Activated T-cell treated with anti-CD3 and anti-CD28 coated beads, Interleukin-2, amount 50 U/mL, for 48 hours (primary cell): ENCODE measurements at places on chromosomes 13 and 19.

GRCh38 chr19:28556371-28556770 lies 656.6 kb downstream of the UQCRFS1 start:
- no peak for DNase-seq

DNA sequence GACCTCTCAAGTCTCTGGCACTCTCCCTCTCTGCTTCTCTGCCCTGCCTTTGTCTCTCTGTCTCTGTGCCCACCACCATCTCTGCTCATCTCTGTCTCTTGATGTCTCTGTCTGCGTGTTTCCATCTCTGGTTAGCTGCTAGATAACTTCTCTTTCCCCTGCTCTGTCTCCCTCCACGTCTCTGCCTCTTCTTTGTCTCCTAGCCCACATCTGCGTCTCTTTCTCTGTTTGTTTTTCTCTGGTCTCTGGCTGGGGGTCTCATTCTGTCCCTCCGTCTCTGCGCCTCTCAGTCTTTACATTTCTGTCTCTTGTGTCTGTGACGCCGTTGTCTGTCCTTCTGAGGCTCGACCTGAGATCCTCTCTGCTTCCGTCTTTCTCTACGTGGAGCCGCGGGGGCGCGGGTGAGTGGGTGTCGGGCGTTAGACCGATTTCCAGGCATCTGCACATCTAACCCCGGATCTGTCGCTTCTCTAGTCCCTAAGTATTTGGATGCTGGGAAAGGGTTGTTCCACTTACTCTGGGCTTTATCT lies 386 bp downstream of the GIPR start:
- DNase-seq, result peak; percentile 56

GRCh38 chr19:40229484-40229883 lies 3.0 kb upstream of the CCNP start:
- DNase-seq, result no peak

- no peak for DNase-seq
Observed at GRCh38 chr13:99688776-99689175, 187.5 kb downstream of the TM9SF2 start.

- DNase-seq, result no peak
Observed at GRCh38 chr13:113964251-113964995, 9.5 kb downstream of the C13orf46 start.

DNA sequence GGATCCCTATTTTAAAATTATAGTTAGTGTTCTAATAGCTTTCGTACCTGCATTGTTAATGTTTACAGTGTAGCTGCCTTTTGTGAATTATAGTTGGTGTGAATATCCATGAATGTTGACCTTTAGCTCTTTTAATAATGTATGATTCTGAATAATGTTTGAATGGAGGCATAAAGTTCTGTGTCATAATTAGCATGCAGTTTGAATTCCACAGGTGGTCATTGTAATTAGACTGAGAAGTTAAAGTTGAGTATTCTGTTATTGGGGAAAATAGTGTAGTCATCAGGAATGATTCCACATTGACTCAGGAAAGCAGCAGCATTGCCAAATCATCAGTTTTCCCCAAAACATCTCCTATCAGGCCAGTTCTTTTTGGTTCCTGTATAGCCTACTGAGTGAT lies 12.1 kb downstream of the GPR18 start:
- DNase-seq, result no peak

GRCh38 chr13:112605531-112605990 lies 17.6 kb upstream of the TUBGCP3 start:
- no peak for DNase-seq

DNA sequence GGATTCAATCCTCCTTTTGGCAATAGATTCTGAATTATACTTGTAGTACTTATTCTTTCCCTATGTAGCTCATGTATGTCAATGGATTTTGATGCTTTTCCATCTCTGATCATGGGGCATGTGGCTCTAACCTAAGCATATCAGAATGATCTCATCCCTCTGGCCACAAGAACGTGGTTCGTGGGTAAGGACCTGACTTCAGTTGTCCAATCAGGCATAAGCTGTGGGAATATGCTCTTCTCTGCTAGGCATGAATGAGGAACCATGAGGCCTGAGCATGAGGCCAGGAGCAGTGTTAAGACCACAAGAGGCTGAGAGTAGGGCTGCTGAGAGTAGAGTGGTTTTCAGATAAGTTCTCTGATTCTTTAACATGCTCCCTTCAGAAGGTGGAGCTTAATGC lies 292.4 kb upstream of the TSHZ3 start:
- DNase-seq, result no peak

DNA sequence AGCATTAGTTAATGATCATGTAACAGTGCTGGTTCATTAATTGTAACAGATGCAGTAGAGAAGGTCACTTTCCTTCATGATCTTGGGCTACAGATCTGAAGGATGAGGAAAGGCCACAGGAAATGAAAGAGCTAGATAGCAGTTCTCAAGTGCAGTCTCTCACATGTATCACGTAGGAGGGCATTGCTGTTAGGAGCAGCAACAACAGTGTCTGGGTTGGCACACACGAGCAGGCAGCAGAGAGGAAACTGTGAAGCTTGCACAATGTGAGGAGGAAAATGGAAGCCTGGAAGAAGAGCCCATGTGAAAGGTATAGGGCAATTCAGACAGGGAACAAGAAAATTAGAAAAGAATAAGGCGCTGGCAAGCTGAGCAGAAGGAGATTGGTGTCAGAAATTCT lies 1741.5 kb downstream of the PCDH9 start:
- DNase-seq, result no peak

DNA sequence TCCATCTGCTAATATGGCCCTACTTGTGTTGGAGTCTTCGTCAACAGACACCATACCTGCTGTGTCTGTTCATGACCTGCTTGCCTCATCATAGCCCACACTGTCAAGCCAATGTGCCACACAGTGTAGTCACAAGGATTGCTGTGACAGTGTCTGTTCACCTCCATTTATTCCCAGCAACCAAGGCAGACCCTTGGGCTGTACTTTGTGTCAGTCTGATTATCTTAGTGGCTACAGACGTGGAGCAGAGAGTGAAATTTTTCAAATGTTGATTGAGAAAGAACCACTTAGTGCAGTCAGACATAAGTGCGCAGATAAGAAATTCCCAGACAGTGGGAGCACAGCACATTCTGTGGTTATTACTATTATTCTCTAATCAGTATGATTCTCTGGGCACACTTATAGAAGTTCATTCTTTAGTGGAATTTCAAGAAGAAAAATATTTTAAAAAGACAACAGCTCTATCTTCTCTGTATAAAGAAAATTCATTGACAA lies 184.6 kb downstream of the GPC6 start:
- no peak for DNase-seq

DNA sequence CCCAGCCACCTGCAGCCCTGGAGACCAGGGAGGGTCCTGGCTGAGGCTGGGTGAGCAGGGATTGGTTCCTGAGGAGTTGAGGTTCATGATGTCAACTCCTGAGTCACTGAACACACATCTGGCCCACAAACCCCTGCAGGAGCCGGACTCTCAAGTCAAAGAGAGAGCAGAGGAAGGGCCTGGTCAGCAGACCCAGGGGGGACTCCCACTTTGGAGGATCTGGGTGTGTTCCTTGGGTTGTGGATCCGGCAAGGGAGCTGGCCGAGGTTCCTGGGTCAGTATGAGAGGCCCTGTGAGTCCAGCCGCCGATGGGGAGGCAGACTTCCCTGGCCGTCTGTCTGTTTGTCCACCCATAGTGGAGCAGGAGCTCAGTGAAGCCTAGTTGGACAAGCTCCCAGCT lies 4.0 kb downstream of the SLC7A10 start:
- DNase-seq, result no peak

GRCh38 chr19:10566408-10566657 lies 523 bp upstream of the KRI1 start:
- DNase-seq, result no peak

DNA sequence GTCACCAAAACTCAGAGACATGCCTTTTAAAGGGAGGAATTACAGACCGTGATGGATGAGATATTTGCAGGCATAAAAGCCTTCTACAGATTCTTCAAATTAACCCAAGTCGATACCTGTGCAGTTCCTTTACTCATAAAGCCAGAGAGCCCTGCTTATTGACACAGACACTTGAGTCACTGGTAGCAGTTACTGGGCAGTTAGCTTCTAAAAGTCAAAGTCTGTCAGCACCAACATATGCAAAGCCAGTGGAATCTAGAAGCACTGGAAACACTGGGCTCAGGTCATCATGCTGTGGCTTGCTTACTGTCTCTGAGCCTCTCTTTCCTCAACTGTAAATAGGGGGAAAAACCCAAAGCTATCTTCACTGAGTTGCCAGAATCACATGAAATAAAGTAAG lies 25.7 kb upstream of the LRCH1 start:
- DNase-seq, result no peak

GRCh38 chr19:30908262-30908771 lies 440.9 kb downstream of the TSHZ3 start:
- DNase-seq, result no peak

GRCh38 chr19:718991-719512 lies 10.3 kb downstream of the PALM start:
- DNase-seq, result no peak

GRCh38 chr19:42279902-42280814 lies 11.1 kb downstream of the CIC start:
- DNase-seq, result peak; percentile 93

DNA sequence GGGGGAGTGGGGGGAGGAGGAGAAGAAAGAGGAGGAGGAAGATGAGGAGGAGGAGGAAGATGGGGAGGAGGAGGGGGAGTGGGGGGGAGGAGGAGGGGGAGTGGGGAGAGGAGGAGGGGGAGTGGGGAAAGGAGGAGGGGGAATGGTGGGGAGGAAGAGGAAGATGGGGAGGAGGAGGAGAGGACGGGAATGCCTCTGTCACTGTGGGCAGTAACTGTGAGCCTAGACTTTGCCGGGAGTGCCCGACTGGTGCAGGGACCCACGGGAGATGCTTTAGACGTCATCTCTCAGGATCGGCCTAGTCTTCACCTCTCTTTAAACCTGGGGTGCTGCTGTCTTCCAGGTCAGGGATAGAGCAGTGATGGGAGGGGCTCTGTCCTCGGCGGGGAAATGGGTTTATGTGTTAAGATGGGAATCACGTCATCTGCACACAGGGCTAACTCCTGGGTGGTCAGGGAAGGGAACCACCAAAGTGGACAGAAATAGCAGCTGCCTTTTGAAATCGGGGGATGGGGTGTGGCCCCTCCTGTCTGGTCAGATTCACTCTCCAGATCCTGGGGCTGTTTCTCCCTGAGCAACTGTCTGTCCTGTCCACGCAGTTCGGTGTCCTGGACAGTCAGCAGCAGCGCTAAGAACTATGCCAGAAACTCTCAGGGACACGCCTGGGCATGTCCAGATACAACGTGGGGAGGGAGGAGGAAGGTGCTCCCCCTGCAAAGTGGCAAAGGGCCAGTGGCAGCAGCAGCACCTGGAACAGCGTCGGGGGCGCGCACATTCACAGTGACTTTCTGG lies 26.9 kb downstream of the GAS6 start:
- no peak for DNase-seq

GRCh38 chr19:7177926-7178325 lies 108.4 kb downstream of the ZNF557 start:
- DNase-seq, result no peak

DNA sequence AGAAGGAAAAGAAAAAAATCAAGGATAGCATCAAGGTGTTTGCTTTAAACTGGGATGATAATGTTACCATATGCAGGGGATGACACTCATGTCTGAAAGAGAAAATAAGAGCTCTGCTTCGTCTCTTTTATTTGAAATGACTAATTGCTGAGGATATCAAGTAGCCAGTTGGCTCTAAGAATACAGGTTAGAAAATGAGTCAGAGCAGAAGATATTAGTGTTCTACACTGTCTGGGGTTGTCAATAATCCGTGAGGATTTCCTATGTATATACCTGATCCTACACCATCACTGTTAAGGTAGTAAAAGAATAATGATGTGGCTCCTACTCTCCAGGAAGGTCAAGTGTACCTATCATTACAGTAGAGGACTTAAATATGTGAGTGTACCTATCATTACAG lies 562.5 kb downstream of the GPC6 start:
- no peak for DNase-seq

- no peak for DNase-seq
Observed at GRCh38 chr13:94556041-94556440, 39.9 kb downstream of the TGDS start.

- no peak for DNase-seq
Observed at GRCh38 chr13:45200701-45201232, at the start of gene KCTD4. Gene KCTD4, minus strand, starts transcription at chr13:45201045. Its CDS starts 6,478 bp downstream, at chr13:45194567.

GRCh38 chr13:88000787-88001186 lies 329.6 kb downstream of the SLITRK5 start:
- no peak for DNase-seq

- DNase-seq, result peak; percentile 87
Observed at GRCh38 chr19:37902668-37903067, 3.7 kb downstream of the WDR87 start.

- DNase-seq, result no peak
Observed at GRCh38 chr13:44523146-44524015, 52.7 kb downstream of the TSC22D1 start.

DNA sequence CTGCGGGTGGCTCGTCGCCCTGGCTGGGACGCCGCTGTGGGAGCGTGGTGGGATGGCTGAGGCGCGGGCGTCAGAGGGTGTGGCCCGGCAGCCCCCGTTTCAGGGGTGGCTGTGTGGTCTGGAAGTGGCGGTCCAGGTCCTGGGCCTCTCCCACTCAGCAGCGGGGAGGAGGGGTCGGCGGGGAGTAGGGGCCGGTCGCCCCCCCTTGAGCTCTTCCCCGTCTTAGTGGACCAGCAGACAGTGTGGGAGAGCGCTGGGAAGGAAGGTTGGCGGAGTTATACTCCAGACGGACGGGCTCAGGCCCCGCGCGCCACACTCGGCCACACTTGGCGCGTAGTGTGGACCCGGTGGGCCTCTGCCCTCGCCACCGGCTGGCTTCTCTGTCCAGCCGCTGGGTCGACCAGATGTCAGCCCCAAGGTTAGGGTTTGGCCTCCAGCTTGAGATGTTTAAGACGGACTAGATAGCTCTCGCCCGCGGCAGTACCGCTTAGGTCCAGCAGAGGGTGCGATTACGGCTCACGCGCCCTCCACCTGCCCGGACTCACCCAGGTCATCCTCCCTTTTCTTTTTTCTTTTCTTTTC lies 21.7 kb upstream of the ZNF429 start:
- peak; percentile 74 for DNase-seq

GRCh38 chr13:26255115-26255514 lies 1.2 kb downstream of the CDK8 start:
- DNase-seq, result no peak

GRCh38 chr13:33640832-33641231 lies 177.1 kb upstream of the RFC3 start:
- DNase-seq, result no peak

GRCh38 chr19:18477042-18477779 lies 39.3 kb upstream of the ISYNA1 start:
- no peak for DNase-seq

DNA sequence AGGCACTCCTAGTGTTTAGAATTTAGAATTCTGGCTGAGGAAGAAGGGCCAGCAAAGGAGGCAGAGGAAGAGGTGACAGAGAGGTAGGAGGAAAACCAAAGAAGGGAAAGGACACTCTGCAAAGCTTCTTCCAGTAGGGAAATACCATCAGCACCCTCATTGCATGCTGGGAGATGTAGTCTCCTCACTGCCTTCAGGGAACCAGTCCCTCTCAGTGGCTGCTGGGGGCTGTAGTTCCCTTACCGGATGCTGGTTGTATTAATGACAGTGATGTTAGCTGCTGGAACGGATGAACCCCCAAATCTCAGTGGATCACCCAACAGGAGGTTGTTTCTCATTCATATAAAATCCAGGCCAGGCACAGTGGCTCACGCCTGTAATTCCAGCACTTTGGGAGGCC lies 10.1 kb downstream of the GRIN2D start:
- no peak for DNase-seq
